ENCODE measurements at places on chromosomes 3 and 15.

DNA sequence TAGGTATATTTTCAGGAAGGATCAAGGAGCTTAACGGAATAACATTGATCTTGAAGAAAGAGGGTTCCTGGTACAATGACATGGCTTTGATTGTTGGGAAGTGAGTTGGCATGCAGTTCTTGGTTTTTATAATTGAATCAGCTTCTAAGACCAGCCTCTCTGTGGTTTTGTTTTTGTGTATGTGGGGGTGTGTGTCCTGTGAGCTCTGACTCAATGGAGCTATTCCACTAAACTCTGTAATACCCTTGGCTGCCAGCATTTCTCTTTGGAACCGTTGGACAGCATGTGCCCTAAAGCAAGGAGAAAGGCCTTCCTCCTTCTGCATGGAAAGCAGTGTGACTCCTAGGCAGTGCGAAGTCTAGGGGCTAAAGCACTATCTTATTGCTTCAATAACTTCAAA, 124.8 kb downstream of the EDEM1 start:
- DNase-seq: no peak

DNA sequence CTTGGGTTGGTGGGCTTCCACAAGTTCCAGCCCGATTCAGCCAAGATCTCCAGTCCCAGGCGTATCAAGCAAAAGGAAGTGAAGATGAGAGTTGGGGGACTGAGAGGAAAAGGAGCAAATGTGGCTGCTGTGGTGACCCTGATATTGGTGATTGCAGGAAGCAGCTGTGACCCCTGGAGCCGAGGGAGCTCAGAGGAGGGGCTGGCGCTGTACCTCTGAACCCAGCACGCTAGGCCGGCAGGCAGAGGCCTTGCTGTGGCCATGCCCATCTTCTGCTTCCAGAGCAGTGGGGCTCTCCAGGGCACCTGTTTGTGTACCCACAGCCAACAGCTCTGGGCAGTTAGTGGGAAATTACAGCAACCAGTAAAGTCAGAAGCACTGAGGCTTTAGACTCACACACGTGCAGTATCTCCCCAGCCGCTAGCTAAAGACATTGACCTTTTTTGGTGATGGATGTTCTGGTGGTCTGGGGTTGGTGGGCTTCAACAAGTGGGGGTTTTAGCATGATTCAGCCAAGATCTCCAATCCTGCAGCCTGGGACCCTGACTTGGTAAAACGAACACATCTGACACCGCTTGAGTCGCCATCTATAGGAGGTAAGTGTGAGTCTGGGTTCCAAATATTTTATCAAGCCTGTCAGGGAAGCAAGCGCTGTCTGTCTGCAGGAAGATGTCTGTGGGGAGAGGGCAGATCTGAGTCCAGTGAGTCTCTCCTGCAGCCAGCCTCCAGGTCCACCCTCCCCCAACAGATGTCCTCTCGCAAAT, 33.1 kb downstream of the TM2D3 start:
- no peak for DNase-seq

- no peak for DNase-seq
These were observed 118.3 kb upstream of the MRPS22 start for GRCh38 chr3:139225548-139225947.

GRCh38 chr3:88595026-88595425, 445.3 kb downstream of the C3orf38 start:
- DNase-seq: no peak

DNA sequence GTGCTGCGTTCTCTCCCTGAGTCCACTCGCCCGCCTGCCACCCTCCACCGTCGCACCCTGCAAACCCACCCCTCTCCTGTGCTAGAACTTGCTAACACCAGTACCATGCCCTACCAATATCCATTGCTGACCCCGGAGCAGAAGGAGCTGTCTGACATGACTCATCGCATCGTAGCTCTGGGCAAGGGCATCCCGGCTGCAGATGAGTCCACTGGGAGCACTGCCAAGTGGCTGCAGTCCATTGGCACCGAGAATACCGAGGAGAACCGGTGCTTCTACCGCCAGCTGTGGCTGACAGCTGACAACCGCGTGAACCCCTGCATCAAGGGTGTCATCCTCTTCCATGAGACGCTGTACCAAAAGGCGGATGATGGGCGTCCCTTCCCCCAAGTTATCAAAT, 4.9 kb upstream of the ALAS1 start:
- no peak for DNase-seq

- DNase-seq: no peak
These were observed 947.3 kb downstream of the ROBO1 start for GRCh38 chr3:78820542-78820941.

GRCh38 chr3:59082106-59082505, 32.3 kb upstream of the CFAP20DC start:
- DNase-seq: no peak

DNA sequence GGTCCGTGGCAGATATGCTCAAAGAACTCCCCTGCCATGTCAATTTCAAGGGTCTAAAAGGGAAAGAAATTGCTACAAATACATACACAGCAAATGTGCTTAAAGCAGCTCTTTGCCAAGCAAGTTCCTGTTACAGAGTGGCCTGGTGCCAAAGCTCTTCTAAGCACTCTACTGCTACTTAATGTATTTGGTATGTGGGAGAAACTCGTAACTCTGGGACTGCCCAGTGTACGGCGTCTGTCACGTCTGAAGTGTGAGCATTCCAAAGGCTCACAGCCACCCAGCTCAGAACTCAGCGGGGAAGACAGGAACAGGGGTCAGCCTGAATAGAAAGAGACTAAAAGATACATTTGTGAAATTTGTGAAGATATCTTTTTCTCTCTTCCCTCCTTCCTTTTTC, 54.6 kb downstream of the RBMS3 start:
- DNase-seq: peak; percentile 82

DNA sequence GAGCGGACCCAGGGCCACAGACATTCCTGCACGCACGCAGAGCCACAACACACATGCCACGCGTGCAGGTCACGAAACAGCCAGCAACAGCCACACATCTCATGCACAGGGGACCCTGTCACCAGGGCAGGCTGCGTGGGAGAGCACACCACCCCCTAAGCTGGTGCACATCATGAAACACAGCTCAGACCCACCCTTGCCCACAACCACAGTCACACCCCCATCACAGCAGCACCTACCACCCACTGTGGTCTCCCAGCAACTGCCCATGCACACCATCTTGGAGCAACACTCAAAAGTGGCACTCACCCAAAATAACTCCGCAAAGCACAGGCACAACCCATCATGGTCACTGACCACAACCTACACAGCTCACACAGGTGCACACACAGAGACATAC, 75.7 kb downstream of the OCA2 start:
- DNase-seq: no peak

GRCh38 chr15:63476229-63476632, 28.2 kb upstream of the USP3 start:
- peak; percentile 61 for DNase-seq

- no peak for DNase-seq
These were observed 21.6 kb upstream of the GCNT3 start for GRCh38 chr15:59590027-59590426.

DNA sequence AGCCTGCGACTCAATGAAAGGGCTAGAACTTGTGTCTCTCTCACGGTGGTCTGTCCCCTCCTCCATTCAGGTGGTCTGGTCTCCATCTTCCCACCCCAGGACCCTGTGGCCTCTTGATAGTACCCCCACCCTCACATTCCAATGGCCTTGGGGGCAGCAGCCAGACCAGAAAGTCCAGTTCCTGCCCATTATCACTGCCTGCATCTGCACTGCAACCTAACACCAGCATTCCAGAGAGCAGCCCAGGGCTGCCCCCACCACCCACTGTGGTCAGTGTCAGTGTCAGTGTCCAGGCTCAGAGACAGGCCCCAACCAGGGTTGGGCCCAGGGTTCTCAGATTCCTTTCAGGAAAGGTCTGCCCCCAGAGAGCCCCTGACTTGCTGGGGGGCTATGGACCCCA, 12.6 kb downstream of the IGDCC3 start:
- DNase-seq: peak; percentile 43

DNA sequence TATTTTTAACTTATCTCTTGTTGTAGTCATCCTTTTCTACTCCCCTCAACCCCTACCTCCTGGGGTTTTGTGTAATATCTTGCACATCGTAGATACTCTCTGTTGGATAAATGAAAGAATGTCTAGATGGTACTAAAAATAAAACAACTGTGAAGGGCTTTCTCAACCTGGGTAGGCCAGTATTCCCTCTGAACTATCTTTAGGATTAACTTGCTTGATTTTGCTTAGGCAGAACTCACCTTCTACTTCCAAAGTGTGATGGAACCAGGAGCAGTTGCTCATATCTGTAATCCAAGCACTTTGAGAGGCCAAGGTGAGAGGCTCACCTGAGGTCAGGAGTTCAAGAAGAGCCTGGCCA, 32.8 kb upstream of the TIPARP start:
- DNase-seq: no peak

DNA sequence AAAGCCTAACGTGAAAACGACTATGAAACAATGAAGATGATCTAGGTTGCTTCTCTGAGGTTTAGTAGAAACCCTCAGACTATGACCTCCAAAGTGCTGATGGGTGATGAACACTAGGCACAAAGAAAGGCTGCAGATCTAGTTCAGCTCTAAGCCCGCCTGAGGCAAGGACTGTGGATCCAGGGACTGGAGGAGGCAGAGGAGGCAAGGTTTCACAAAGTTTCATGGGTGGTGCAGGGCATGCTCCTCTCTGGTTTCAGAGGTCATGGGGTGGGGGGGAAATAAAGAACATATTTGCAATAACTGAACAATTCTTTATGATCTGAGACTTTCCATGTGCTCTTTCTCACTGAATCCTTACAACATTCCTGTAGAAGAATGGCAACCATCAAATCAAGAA, 679.2 kb downstream of the NTRK3 start:
- DNase-seq: no peak

Measured in left kidney (tissue), 8 donors.